ENCODE measurements at places on chromosomes 1 and 21.

DNA sequence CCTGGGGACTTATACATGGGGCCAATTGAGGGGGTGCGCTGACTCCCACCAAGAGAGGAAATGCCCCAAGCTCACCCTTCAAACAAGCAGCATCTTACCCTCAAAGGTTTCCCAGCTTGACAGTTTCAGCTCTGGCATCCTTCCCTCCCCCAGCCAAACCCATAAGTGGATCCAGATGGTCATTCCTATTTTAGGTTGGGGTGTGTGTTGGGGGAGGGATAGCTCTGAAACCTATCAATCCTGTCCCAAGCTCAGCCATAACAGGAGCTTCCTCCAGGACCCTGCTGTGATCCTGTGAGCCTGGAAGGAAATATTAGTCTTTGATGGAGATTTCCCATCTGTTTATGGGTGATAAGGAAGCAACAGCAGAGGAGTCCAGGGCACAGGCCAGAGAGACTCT is 3.4 kb upstream of the TMEM222 start:
- no peak for DNase-seq

DNA sequence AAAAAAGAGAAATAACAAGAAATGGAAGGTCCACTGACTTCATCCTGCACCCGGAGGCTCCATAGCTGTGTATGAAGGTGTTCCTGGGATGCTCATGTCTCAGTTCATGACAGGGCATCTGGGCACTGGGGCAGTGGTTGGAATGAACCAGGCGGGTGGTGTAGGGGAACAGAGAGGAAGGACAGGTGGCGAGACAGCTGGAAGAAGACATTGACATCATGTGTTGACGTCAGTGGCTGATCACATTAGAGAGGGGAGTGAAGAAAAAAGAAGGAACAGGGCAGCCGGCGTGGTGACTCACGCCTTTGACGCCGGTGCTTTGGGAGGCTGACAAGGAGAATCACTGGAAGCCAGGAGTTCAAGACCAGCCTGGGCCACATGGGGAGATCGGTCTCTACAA is 50.1 kb downstream of the HUNK start:
- DNase-seq, result no peak

- no peak for DNase-seq
Observed at GRCh38 chr1:183238071-183238470, 52.0 kb downstream of the LAMC2 start.

- no peak for DNase-seq
Observed at GRCh38 chr1:48080331-48081255, 83.4 kb upstream of the TRABD2B start.

DNA sequence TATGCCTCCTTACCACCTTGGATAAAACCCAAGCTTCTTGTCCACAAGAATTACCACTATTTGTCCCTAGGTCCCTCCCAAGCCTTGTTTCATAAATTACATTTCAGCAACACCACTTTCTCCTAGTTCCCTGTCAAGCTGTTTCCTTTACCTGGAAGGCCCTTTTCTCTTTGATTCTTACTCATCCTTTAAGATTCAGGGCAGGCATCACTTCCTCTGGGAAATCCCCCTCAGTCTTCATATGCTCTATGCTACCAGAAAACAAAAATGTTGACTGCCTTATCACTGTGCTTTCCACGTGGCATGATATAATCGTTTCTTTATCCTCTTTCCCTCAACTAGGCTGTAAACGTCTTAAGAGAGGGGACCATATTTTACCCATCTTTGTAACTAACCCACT is 102.7 kb downstream of the LYST start:
- DNase-seq, result no peak

Data from hematopoietic multipotent progenitor cell treated with erythropoietin and hydrocortisone succinate and interleukin-3 and kit ligand, for 15 days (in vitro differentiated cells).